ENCODE measurements at places on chromosomes 16 and 17. TPM values are rescaled to one million over a fixed set of nuclear protein-coding genes. Genes with fewer than 3 reads are reported as not detected.

DNA sequence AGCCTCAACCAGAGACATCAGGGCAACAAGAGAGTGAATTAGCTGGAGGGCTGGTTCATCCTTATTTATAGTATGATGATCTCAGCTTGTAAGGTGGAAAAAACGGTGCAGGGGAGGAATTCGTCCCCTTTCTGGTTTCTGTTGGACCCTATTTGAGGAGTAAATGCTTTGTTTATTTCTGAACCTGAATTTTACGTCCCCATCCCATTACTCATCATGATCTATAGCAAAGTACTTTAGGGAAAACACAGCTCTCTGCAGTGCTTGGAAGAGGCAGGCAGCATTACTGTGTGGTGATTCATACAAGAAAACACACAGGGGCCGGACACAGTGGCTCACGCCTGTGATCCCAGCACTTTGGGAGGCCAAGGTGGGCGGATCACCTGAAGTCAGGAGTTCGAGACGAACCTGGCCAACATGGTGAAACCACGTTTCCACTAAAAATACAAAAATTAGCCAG, 8.0 kb upstream of the VAT1L start:
- DNase-seq, result no peak

DNA sequence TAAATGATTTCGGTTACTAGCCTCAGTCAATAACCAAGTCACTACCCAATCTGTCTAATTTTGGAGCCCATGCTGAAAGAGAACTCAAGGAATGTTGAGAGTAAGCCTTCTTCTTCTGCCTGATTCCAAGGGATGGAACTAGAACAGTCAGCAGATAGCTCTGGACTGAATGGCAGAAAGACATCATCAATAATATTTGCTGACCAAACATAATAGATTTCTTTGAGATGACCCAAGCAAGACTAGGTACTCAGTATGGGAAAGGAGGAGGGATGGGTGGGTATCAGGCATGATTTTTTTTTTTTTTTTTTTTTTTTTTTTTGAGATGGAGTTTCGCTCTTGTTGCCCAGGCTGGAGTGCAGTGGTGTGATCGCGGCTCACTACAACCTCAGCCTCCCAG, 330.1 kb downstream of the CNTNAP4 start:
- no peak for DNase-seq

DNA sequence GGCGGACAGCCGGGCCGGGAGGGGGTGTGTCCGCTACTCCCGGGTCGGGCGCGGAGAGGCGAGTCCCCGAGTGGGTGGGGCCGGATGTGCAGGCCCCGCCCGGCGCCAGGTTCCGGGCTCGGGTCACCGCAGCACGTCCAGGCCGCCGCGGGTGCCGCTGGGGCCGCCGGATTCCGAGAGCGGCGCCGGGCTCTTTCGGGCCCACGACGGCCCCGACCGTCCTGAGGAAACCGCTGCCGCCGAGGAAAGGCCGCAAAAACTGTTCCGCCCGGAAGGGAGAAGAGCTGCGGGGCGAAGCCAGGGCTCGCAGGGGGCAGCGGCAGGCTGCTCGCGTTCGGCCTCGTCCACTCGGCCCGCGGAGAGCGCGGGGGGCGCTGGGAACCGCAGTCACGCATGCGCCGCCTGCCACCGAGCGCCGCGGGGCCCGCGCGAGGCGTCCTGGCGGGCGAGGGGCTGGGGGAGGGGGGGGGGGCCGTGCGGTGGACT, at the start of gene ZKSCAN2:
Gene ZKSCAN2, minus strand, starts transcription at position 376 of the 486 bp plus-strand sequence. CDS start 718 bp downstream, outside the sequence.
- peak; percentile 93 for DNase-seq

DNA sequence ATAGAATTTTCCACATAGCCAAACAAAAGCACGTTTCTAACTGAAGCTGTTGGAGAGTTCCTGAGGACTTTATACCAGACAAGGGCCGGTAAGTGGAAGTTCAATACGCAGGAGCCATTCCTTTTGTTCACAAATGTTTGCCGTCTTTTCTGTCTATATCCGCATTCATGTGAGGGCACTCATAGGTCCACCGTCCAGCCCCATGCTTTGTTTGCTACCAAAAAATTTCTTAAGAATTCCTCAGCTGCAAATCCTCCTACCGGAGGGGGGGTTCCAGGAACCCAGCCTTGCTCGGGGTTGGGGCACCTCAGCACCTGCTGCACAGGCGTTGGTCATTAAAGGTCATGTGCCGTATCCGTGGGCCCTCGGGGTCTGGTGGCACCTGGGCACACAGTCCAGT, 276.8 kb downstream of the SEC14L1 start:
- no peak for DNase-seq

DNA sequence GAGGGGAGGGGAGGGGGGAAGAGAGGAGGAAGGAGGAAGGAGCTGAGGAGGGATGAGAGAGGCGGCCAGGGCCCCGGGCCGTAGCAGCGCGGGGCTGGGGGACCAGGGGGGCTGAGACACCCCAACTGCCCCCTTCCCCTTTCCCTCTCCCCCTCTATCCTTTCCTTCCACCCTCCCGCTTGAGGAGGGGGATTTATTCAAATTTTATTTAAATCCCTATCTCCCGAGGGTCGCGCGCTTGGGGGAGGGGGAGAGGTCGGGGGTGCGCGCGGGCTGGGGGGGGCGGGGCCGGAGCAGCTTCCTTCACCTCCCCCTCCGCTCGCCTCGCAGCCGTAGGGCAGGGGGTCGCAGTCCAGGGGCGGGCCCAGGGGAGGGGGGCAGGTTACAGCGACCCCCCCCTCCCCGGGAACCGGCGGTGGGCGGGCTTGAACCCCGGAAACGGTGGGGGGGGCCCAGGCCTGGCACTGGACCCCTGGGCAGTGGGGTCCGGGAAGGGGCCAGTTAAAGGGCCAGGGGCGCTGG, at the start of gene FBXL19:
Gene FBXL19, plus strand, starts transcription at position 19 of the 522 bp plus-strand sequence. CDS start 2,183 bp downstream, outside the sequence.
- DNase-seq, result peak; percentile 58

GRCh38 chr16:57993897-57994296, 6.6 kb downstream of the ZNF319 start:
- peak; percentile 46 for DNase-seq

DNA sequence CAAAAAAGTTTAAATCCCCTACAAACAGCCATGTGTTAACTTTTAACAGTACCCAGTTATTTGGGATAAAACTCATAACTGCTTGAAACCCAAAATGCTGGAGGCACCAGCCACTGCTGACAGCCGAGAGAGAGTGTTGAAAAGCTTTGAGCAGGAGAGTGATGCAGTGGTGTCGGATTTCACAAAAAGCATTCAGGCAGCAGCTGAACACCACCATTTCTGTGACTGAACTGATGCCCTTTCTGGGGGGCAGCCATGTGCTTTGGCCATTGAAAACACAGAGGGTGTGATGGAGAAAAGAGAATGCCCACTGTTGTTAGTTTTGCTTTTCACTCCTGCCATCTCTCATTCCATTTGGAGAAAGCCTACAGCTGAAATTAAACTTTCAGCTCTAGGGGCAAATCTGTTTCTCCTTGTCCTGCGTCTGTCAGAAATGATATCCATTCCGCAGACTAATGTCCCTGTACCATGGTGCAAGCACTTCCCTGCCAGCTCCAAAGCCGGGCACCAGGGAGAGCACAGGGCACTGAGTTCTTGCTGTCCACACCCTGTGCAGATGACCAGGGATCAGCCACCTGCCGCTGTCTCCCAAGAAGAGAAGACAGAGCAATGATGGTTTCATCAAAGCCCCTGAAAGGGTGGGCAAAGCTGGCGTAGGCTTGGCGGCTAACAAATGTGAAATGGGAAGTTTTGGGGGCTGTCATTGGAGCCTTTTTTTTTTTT, 16.6 kb upstream of the MLYCD start:
- DNase-seq, result peak; percentile 26

GRCh38 chr17:61500287-61500686, 48.1 kb downstream of the TBX4 start:
- no peak for DNase-seq

DNA sequence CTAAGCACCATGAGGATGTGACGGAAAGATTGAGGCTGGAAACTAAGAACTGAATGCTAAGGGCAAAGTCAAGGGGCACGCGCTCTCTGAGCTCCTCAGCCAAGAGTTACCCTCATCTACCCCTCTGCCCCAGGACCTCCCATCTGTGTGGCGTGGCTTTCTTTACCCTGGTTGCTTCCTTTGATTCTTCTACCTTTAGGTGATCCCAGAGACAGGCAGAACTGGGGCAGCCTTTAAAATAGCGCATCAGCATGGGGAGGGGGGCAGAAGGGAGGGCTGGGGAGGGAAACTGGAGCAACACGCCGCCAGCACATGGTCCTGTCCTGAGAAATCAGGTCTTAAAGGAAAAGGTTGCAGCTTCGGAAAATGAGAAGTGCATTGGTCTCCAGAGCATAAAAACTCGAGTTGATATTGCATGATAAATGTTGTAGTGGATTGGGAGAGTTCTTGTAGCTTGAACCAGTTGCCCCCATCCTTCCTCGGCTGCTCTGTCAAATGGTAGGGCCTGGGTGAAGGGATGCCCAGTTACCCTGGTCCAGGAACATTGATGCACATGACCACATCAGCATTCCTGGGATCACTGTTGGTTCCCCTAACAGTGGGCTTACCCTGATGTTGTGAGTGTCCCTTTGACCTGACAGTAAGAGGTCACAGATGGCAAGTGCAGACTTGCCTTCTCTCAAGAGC, 29.7 kb downstream of the LDHD start:
- DNase-seq, result no peak

GRCh38 chr16:89409161-89409711, 81.1 kb downstream of the ANKRD11 start:
- DNase-seq, result no peak

GRCh38 chr16:84730406-84731106, 30.8 kb downstream of the USP10 start:
- DNase-seq, result peak; percentile 50

- DNase-seq, result no peak
These were observed 26.3 kb downstream of the MRTFB start for GRCh38 chr16:14097182-14097959.

The SMIM5 gene
- total RNA-seq, result 1.8 TPM

The CDR2L gene
- total RNA-seq, result 24.4 TPM

The ACD gene
- total RNA-seq, result 6.2 TPM

The KRT31 gene
- not detected for total RNA-seq

The CCDC57 gene
- 12.3 TPM for total RNA-seq

The TBC1D3I gene
- total RNA-seq, result not detected

The TMEM98 gene
- 11.3 TPM for total RNA-seq
